ENCODE measurements at places on chromosomes 5 and 9. TPM values are rescaled to one million over a fixed set of nuclear protein-coding genes. Genes with fewer than 3 reads are reported as not detected.

The ERBIN gene
- total RNA-seq: 114 TPM

The DAB2 gene
- 46.1 TPM for total RNA-seq

The SEMA6A gene
- total RNA-seq: 1.5 TPM

DNA sequence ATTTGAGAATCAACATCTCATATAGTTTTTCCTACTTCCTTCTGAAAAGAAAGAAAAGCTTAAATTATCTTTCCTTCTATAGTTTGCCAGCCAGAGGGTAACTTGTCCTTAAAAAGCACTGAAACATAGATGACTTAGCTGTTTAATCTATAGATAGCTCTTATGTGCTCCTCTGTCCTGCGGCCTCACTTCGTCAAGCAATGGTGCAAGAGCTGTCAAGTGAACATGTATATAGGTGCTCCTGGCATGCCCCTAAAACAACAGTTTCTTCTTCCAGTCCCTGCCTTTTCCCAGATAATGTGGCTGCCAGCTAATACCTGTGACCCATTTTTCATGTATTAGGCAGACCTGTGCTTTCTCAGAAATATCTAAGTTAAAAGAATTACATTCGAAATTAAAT lies 287.7 kb upstream of the EFNA5 start:
- no peak for DNase-seq

DNA sequence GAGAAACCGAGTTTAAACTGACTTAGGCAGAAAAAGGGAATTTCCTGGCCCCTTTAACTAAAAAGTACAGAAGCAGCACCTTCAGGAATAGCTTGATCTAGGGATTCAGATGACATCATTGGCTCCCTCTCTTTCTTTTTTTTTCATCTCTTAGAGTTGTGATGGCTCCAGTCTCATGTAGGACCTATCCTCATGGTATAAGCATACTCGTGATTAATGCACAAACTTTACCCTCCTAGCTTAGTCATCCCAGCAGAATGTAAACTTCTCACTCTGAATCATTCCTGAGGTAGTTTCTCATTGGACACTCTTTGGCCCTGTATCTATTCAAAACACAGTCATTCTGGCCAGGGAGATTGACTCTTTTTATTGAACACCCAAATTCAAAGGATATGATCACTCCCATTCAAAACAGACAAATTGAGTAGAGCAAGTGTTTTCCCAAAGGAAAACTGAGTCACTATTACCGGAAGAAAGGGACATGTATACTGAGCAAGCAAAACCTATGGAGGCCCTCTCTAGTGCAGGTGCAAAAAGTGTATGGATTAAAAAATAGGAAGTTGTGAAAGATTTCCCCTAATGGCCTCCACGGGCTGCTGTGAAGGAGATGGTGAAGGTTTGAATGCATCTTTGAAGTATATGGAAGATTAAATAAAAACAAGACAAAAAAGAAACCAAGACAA lies 27.6 kb upstream of the SMIM23 start:
- DNase-seq: peak; percentile 95

DNA sequence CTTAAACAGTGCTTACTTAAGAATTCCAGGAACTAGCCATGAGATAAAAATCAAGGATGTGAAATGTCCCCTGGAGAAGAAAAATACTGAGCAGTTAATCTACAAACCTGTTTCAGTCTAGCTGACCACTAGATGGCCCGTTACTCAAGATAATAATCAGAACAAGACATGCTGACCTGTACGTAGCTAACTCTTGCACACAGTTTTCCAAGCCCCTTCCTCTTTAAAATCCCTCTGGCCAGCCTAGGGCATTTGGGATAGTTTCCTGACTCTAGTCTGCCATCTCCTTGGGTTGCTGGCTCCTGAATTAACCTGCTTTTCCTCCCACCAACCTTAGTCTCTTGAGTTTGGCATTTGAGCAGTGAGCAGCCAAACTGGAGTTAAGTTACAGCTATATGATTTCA lies 59.2 kb upstream of the TRAF1 start:
- peak; percentile 74 for DNase-seq

DNA sequence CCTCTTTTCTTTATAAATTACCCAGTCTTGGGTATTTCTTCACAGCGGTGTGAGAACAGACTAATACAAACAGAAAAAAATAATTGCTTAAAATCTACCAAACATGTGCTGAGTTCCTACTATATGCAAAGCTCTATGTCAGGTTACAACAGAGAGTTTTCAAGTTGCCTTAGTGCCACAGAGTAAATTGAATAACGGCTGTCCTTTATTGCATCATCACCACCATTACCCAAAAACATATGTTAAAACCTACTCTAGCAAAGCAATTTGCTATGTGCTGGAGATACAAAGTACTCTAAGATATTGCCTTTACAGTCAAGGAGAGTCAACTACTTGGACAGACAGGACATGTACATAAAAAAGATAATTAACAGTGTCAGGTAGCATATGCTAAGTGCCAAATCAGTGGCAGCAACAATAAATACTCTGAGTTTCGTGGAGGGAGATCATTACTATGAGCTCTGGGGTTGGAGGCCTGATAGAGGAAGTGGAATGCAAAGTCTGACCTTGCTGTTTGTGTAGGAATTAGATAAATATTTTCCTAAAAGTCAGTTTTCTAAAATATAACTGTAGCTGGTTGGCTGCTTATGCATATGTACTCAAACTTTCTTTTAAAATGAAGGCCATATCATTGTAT lies 1058.7 kb upstream of the WWC1 start:
- DNase-seq: no peak

- peak; percentile 13 for DNase-seq
Observed at GRCh38 chr9:112601636-112602035, 115.0 kb downstream of the KIAA1958 start.

DNA sequence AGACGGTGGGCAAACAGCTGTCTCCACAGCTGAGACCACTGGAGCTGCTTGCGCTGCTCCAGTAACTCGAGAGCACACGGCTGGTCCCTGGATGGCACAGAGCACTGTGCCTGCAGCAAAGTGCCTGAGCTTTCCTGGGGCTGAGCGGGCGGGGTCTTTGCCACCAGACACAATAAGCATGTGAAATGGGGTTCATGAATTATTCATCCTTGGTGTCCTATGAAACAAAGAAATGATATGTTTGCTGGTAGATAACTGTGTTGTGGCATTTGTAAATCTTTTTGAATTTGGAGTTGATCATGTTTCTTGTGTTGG lies 151.7 kb upstream of the MPDZ start:
- no peak for DNase-seq

DNA sequence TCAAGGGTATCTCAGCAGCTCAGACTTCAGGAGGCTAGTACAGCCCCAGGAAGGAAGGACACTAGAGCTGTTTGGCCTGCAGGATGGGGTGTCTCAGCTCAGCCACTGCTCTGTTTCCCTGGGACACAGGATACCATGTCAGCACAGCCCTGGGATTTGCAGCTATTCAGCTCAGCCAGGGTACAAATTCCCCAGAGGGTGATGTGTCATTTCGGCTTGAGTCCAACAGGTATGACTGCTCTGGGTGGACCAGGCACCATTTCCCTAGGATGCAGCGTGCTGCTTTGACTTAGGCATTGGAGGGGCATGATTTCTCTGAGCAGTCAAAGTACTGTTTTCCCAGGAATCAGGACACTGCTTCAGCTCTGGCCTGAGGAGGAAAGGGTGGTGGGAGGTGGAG lies 130.1 kb downstream of the ARSB start:
- DNase-seq: no peak

GRCh38 chr5:30279237-30279636 lies 914.2 kb upstream of the CDH6 start:
- DNase-seq: peak; percentile 76

DNA sequence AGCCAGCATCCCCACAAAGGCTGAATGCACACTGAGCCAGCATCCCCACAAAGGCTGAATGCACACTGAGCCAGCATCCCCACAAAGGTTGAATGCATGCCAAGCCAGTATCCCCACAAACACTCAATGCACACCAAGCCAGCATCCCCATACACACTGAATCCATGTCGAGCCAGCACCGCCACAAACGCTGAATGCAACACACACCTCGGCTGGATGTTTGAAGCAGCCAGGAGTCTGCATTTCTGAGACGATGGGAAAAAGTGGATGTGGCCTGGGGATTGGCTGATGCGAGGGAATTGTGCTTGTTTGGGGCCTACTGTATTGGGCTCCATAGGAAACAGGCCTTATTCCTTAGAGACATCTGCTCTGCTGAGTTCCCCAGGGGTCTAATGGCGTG lies 30.9 kb upstream of the CEP72 start:
- DNase-seq: no peak

- no peak for DNase-seq
Observed at GRCh38 chr5:55222985-55223811, 3.9 kb downstream of the MCIDAS start.

GRCh38 chr9:112856843-112857242 lies 33.8 kb downstream of the SLC46A2 start:
- DNase-seq: no peak

GRCh38 chr5:61732369-61732768 lies 400.3 kb downstream of the ZSWIM6 start:
- no peak for DNase-seq

- DNase-seq: peak; percentile 61
Observed at GRCh38 chr9:110255463-110256379, 586 bp downstream of the TXN start.
